Stimulated activated naive CD4-positive, alpha-beta T cell treated with Interleukin-2 at 50 U/mL for 16 hours (primary cell): ENCODE measurements at places on chromosomes 6 and 20.

GRCh38 chr6:157763904-157764177 is 59.2 kb upstream of the SNX9 start:
- no peak for DNase-seq

- DNase-seq = no peak
Observed at GRCh38 chr20:51129147-51129776, 106.4 kb upstream of the KCNG1 start.

DNA sequence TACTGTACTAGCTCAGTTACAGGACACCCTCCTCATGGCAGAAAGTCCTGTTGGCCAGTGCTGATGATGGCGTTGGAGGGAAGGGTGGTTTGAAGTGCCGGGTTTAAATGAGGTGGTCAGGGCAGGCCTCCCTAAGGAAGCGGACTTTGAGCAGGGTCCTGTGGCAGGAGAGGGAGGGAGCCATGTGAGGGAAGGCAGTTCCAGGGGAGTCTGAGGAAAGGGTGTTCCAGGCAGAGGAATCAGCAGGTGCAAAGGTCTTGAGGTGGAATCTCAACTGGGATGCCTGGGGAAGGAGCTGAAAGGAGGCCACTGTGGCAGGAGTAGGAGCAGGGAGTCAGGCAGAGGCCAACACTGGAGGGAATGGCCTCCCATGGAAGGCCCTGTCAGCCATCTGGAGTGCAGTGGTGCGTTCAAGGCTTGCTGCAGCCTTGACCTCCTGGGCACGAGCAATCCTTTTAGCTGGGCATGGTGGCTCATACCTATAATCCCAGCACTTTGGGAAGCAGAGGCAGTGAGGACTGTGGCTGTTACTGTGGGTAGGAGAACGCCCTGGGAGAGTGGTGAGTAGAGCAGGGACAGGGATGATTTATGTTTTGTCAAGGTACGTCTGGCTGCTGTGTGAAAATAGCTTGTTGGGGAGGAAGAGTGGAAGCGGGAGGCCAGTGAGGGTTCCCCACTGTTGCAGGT is 26.2 kb downstream of the VSTM2L start:
- DNase-seq = no peak

- DNase-seq = no peak
Observed at GRCh38 chr6:143283887-143284645, 166.4 kb downstream of the ADAT2 start.

GRCh38 chr6:79796197-79796596 is 151.2 kb downstream of the ELOVL4 start:
- no peak for DNase-seq

DNA sequence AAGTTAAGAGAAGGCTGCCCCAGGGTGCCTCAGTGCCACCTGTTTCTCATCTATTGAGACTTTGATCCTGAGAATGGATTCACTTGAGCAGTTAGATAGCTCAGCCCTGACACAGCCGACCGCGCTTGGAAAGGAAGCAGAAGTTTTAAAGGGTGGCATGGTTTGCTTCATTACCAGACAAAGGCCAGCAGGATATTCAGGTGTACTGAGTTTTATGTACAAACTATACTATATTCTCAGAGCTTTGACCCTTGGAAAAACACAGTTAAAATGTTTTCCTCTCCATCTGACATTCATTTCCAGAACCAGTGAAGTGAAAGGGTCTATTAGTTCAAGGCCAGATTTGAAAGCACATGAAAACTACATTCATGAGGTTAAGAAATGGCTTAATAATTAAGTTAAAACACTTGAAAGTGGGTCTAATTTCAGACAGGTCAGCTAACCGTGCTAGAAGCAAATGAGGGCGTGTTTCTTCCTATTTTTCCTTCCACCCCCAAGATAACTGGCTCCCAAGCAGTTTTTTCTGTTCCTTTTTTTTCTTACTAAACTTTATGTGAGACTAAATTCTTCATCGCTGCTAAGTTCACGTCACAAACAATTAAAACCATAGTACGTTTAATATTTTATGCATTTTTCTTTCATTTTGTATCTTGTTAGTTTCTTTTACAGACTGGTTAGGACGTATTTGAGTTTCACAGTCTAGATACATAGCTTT is 385.3 kb upstream of the SOX4 start:
- no peak for DNase-seq

DNA sequence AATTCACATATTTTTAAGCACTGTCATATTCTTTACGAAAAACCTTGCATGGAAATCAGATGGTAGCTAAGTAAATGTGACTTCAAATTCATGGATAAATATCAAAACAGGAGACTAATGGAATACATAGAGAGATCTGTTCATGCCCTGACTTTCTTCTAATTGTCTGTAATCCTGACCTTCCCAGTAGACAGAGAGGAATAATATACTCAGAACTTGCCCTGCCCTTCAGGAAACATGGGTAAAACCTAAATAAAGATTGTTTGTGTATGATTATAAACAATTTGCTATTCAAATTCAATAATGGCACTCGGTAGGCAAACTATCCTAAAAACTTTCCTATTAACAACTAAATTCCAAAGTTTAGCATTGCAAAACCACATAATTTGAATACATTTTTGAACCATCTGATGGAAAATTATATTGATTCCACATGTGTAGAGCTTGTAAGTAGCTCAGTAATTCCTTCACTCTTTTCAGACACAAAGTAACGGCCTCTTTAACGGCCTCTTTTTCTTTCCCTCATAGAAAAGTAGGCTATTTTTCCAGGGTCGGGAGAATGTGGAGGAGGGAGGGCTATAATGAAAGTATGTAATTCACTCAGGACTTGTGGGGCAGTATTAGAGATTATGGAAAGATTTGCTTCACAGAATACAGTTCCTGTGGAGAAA is 227.6 kb downstream of the ALDH8A1 start:
- DNase-seq = no peak

DNA sequence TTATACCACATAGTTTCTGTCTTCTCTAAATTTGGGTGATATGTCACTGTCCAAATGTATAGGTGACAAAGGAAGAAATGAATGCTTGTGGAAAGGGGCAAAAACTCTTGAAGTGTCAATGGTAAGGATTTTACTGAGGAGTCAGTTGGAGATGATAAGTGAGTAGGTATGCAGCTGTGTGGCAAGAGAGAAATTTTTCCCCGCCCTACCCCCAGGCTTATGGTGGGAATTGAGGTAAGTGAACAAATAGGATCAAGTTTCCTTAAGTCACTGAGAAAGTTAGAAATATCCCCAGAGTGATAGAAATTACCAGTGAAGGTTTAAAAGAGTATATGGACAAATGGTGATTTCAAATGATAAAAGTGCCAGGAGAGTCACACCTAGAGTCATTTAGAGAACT is 11.8 kb downstream of the DSE start:
- DNase-seq = no peak

- DNase-seq = no peak
Observed at GRCh38 chr6:33983109-33983716, 162.7 kb downstream of the GRM4 start.

DNA sequence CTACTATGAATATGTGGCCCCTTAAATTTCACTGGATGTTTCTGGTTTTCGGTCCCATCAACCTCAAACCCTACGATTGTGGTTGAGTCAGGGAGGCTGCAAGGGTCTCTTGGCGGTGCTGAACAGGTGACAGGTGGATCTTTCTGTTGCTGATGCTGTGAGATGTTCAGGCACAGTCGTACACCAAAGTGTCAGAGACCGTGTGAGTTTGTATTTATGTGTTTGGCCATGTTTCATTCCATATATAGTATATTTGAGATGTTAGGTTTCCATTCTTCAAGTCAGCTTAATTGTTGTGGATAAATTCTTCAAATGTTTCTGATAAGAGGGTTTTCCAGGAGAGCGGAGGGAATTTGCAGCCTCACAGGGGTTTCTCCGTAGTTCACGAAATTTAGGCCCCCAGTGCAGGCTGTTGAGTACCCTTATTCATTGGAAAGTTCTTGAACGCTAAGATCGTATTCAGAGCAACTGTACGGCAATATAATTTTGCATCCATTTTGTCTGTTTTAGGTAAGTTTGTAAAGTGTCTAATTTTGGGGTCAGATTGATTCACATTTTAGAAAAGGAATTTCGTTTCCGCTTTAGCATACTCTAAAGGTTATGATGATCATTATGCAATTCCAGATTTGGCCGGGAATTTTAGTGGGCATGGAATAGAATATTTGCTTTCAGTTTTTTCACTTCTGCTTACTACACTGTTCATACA is 1.2 kb downstream of the TAB2 start:
- no peak for DNase-seq

DNA sequence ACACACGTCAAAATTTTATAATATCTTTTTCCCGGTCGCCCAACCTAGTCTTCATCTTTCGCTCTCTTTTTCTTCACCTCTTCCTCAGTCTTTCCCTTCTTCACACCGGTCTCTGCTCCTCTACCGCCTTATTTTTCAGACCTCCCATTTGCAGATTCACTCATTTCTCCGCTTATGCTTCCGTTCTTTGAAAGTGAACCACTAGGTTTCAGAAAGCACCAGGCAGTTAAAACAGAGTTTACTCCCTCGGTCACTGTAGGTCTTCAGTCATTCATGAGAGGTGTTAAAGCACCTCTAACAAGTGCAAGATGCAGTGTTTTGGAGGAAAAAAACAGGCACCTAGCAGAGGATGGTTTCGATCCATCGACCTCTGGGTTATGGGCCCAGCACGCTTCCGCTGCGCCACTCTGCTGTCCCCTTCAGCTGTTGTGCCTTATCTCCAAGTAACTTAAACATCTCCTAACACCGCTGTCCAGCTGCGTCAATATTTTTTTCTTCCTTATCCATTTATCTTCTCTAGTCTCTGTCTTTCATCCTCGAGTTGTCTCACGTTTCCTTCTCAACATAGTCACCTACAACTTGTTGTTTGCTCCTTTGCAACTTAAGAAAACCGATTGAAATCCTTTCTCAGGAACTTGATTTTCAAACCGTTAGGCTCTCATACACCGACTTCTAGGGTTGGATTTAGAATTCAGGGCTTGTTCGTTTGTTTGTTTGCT is 119.7 kb upstream of the ZNF184 start:
- no peak for DNase-seq

DNA sequence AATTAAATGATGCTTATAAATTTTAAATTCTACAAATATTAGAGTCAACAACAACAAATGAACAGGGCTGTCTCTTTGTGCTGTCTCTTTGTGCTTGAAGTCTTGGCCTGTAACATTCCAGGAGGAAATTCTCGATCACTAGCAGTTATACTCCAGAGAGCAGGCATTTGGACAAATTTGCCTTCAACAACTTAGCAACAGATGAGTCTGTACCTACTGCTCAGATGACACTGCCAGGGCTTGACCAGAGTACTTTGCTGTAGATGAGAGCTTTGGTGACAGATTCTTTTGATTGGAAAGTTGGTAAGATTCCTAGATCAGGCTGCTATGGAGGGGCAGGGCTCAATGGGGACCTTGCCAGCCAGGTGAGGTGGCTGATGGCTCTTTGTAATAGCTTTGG is 217.2 kb downstream of the GRM1 start:
- no peak for DNase-seq

- DNase-seq = no peak
Observed at GRCh38 chr6:133289733-133290306, 48.7 kb downstream of the EYA4 start.

DNA sequence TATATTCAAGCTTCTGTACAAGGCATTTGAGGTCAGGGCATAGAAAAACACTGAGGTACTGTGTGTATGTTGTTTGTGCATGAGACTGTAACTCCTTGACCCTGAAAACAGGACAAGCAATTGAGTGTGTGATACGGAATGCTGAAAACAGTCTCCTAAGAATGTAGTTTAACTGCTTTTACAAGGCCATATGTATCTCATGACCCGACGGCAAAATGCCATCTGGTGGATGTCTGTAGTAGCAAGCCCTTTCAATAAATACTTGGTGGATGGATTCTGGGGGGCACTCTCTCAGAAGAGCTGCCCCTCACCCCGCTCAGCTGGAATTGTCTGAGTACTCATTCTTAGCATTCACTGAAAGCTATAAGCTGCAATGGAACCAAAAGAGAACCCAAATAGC is 69.3 kb upstream of the EYS start:
- no peak for DNase-seq

DNA sequence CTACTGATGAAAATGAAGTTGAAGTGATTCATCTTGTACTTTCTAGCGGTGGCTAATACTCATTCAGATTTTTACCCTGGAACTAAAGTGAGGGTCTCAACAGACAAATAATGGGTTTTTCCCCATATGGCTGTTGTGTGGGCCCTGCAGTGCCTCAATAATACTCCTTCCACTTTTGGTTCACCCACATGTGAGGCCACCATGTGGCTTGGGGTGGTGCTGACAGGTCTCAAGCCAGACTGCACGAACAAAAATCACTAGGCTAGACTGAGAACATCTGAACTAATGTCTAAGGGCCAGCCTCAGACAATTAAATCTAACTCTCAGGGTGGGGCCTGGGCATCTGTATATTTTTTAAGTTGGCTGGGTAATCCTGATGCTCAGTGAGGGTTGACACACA is 7.9 kb upstream of the COL12A1 start:
- DNase-seq = no peak

GRCh38 chr6:74357321-74357720 is 661.3 kb downstream of the CD109 start:
- DNase-seq = no peak

DNA sequence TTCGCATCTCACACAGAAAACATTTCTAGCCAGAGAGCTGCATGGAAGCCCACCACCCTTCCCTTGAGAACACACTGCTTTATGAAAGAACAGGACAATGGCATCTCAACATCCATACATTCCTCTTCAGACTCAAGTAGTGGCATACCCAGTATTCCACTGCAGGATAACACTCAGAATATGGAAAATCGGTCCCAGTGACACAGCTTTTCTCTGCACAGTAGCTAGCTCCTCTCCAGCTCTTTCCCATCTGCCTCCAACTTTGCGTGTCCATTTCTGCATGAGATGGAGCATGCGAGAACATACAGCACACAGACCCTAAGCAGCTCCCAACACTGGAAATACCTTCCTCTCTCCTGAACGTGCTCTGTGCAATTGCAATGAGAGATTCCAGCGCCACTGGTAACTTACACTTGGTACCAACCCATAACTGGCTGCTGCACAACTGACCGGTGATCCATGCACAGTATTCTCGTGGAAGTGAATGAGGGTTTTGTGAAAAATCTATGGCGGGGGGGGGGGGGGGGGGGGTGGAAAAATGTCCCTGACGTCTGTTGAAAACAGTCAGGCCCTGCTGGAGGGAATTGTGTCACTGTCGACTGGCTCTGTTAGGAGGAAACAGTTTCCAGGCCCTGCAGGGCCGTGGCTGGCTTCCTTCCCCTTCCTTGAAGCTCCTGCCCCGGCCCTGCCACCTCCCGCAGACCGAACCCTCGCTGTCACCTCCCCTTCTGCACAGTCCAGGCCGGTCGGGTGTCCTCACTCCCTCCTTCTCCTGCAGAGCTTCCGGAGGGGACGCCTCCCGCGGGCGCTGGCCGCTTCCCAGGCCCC is 265.9 kb upstream of the QKI start:
- DNase-seq = no peak

- peak; percentile 23 for DNase-seq
Observed at GRCh38 chr20:25090492-25091429, 8.8 kb upstream of the VSX1 start.

GRCh38 chr6:24720131-24720603 is 1.2 kb upstream of the C6orf62 start:
- DNase-seq = peak; percentile 79

- DNase-seq = no peak
Observed at GRCh38 chr6:99530627-99531026, 15.4 kb upstream of the USP45 start.

GRCh38 chr20:45355209-45356084 is 7.2 kb upstream of the SDC4 start:
- no peak for DNase-seq
